Activated T-cell treated with anti-CD3 and anti-CD28 coated beads for 4 hours (primary cell): ENCODE measurements at places on chromosomes 11 and 22.

DNA sequence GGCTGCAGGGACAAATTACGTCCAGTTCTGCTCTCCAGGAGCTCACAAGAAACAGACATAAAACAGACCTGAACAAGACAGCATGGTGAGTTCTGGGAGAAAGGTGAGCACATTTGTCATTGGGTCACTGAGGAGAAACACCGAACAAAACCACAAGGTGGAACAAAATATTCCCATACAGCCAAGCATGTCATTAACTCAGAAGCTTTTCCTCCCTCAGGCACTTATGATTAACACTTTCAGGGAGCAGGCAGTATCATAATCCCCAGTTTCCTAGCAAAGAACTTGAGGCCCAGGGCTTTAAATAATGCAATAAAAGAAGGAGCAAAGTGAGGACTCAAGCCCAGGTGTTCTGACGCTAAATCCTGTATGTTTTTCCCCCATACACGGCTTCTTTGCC lies 43.0 kb downstream of the P4HA3 start:
- no peak for DNase-seq

- no peak for DNase-seq
Observed at GRCh38 chr11:116275635-116276034, 497.2 kb downstream of the BUD13 start.

DNA sequence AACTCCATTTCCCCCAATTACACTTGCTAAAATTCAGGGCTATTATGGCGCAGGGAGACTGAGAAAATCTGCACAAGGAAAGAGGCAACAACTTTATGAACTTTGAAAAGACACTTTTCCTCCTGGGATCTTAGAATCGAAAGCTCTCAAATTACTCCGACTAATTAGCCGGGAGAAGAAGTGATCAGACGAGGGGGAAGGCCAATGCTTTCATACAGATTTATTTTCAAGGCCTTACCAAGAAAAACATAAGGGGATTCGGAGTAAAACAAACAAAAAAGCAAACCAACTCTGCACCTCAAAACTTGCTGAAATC lies 1.6 kb downstream of the PAX6 start:
- DNase-seq: no peak

DNA sequence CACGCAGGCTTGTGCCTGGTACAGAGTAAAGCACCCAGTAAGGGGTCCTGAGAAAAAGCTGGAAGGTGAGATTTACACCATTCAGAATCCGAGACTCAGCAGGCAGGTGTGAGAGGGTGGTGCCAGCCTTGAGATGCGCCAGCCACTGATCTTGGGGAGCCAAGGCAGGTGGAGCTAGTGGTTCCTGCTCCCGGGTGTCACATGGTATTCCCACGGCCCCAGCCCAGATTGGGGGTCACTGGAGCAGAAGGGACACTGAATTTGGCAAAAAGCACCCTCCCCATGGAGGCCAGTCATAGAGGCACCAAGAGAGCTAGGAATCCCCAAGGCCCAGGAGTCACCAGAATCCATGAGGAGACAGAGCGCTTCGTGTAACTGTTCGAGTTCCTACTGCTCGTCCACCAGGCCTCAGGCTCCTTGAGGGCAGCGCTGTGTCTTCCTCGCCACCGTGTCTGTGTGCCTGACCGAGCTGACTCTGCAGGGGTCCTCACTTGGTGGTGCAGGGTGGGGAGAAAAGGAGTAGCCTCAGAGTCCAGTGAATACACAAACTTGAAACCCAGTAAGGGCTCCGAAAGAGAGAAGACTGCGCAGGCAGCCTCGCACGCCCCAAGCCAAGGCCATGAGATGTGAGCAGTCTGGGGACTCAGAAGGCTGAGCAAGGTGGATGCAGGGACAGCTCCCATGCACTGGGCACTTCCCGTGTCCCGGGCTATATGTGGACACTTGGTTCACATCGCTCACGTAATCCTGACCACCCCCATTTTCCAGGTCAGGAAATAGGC lies 28.2 kb downstream of the TOM1 start:
- no peak for DNase-seq

GRCh38 chr11:47325271-47326041 lies 27.0 kb downstream of the MYBPC3 start:
- no peak for DNase-seq

GRCh38 chr22:44616461-44616860 lies 85.5 kb upstream of the PRR5 start:
- DNase-seq: no peak

DNA sequence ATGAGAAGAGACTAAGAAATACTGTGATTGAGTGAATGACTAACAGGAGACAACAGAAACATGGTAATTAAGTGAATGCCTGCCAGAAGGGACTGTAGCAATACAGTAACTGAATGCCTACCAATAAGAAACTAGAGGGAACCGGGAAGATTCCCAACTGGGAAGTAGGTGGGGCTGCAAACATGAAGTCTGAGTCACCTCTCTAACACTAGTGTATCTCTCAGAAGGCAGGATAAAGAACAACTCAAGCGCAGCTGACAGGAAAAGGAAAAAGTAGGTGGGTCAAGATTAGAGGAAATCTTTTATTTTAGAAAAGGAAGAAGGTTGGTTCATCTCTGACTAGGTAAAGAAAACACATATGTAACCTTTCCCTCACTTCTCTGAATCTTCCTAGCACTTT lies 14.0 kb downstream of the C11orf42 start:
- no peak for DNase-seq

GRCh38 chr11:60809691-60810090 lies 24.6 kb downstream of the MS4A10 start:
- no peak for DNase-seq

DNA sequence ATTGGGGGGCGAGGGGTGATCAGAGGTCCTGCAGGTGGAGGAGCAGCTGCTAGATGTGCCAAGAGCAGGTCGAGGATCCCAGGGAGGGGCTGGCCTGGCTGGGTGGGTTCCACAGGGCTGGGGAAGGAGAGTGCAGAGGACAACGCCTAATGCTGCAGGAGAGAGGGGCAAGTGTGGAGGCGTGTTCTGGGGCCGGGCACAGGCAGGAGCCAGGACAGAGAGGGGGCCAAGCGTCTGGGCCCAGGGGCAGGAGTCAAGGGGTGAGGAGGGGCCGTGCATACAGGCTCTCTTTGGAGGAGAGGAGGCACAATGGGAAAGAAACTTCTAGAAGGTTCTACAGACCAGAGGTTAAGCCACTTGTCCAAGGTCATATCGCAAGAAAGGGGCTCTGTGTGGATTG lies 26.7 kb upstream of the FGF19 start:
- DNase-seq: no peak

DNA sequence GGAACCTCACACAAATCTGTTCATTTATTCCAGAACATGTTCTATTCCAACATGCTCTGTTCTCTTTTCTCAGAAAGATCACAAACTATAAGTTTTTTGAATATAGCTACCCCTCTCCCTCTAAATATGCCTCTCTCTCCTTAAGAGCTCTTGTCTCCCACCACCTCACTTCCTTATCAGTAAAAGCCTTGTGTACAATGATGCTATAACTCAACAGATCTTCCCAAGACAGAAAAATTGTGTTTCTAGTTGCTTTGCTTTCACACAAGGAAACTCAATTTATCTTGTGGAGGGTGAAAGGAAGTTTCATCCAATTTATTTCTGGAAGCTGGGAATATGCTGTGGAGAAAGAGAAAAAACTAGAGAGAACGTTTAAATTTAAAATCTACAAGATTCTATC lies 64.4 kb downstream of the FAM76B start:
- no peak for DNase-seq

DNA sequence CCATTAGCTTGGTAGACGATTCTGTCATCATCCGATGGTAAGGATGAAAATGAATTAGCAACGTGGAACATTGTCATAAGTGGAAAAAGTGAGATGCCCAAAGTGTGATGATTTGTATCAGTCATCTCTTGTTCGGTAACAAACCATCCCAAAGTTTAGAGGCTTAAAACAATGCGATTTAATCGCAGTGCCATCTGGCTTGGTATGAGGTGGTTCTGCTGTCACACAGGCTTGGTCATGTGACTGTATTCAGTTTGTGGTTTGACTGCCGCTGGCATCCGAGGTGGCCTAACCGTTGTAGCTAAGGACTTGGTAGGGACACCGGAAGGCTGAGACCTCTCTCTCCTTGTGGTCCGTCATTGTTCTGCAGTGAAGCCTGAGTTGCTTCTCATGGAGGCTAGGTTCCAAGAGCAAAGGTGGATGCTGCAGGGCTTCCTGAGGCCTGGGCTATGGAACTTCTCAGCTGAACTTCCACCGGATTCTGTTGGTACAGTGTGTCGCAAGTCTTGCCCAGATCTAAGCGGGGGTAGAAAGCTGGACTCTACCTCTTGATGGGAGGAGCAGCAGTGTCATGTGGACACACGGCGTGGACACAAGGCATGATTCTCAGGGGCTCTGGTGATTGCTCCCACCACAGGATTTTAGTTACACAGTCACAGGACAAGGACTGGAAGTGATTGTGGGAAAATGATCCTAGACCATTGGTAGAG lies 36.3 kb downstream of the BCR start:
- peak; percentile 23 for DNase-seq

- no peak for DNase-seq
Observed at GRCh38 chr22:21025763-21026755, 6.3 kb downstream of the SLC7A4 start.

DNA sequence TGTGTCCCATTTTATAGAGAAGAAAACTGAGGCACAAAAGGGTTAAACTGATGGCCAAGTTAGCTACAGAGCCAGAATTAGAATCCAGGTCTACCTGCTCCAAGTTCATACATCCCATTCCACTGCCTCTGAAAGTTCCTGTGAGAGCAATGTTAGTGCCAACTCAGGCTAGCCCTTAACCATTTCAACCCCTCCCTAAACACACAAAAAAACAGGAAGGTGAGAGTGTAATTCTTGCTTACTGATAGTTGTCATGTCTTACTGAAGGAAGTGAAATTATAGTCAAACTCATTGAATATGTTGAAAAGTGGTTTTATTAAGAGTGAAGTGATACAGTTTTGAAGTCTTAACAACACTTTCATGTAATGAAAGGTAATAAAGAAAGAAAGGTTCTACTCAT lies 2.9 kb upstream of the E2F8 start:
- no peak for DNase-seq

DNA sequence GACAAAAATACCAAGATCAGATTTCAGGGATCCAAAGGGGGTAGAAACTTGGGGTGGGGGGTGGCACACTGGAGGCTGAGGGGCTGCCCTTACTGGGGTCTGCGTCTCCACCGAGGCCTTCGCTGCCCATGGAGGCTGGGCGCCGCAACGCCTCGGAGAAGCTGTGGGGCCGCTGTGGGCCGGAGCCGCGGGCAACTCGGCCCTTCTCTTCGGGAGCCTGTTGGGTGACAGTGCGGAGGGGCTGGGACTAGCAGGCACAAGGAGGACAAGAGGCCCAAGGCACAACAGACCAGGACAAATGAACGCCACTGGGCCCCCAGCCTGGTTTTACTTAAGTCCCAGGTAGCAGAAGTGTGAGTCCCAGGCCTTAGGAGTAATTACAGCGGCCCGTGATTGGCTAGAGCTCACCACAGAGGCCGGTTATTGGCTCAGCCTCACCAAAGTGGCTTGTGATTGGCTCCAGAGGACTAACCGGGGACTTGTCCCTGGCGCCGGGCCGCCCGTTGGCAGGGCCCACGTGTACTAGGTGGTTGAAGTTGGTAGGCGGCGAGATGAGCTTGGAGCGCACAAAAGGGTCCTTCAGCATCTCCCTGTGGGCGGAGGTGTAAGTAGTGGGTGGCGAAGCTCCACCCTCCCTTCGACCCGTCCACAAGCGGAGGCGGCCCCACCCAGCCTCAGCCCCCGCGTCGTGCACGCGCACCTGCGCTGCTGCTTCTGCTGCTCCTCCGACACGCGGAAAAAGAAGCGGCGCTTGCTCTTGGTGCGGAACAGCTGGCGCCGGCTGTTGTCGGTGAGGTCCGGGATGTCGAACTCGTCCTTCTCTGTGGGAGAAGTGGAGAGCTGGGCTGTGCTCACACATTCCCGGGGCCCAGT lies 16.5 kb upstream of the MEN1 start:
- DNase-seq: no peak

DNA sequence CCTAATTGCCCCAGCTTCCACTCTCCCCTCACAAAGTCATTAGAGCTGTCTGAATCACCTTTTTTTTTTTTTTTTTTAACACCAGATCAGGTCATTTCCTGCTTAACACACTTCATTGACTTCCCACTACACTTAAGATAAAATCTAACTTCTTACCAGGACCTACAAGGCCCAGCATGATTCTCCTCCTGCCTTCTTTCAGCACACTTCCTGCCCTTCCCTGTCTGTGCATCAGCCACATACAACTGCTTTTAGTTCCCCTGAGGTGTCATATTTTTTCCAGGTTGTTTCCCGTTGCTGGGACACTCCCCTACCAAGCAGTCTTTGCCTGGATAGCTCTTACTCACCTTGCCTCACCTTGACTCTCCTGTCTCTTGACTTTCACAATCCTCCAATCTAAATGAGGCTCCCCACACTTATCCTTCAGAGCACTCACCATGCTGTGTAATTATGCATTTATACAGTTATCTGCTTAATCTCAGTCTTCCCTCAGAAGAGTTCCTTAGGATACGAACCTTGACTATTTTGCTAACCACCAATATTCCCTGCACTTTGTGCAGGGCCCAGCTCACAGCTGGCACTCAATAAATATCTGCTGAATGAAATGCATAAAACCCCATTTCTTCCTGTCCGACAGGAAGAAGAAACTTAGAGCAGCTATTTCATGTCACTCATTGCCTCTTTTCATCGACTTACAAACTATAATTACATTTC lies 96.6 kb upstream of the AKIP1 start:
- DNase-seq: no peak

- DNase-seq: no peak
Observed at GRCh38 chr11:1163911-1164735, 6.4 kb downstream of the MUC5AC start.

DNA sequence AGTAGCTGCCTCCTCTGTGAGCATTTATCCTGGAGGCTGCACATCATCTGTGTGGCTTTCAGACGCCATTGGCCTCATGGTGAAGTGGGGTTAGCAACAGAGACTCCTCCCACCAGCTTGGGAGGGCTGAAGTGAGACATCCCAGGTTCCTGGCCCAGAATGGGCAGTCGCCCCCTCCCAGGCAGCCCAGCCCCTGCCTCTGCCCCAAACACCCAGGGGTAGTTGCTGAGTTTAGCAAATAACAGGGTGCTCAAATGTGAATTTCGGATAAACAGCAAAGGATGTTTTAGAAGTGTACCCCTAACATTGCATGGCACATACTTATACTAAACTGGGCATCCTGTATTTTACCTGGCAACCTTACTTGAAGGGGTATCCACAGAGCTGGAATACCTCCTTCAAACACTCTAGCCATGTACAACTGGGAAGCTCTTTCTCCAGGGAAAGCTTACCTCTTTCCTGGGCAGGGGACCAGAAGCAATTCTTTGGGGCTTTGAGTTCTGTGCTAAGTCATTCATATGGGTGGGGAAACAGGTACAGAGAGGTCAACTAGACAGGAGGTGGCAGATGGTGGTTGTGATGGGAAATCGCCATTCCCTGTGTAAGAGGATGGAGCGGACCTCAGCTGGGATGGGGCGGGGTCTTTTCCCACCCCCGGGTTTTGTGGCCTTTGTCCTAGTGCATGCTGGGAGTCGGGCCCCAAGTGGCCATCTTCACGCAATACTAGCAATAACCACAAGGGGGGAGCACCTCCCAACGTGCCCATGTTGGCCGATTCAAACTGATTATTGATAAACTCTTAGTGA lies 19.3 kb downstream of the MTFP1 start:
- DNase-seq: peak; percentile 20

GRCh38 chr11:121291896-121292494 lies 576 bp upstream of the SC5D start:
- DNase-seq: no peak
